Glomerular endothelial cell (primary cell): ENCODE measurements at places on chromosomes 7 and 10. TPM values are rescaled to one million over a fixed set of nuclear protein-coding genes. Genes with fewer than 3 reads are reported as not detected.

Gene HELLS
- 8.3 and 27.0 TPM in 2 replicates for total RNA-seq

Gene SFTPA1
- not detected in 2 replicates for total RNA-seq

Gene CYP3A7
- total RNA-seq: not detected in 2 replicates

Gene CCDC136
- 0.19 and 2.3 TPM in 2 replicates for total RNA-seq

Gene EN2
- total RNA-seq: not detected in 2 replicates

Gene PRKAR2B
- total RNA-seq: 24.2 and 28.7 TPM in 2 replicates

Gene DDC
- not detected in 2 replicates for total RNA-seq

Gene ARMH3
- total RNA-seq: 10.3 and 11.6 TPM in 2 replicates

Gene SPDYE11
- total RNA-seq: not detected in 2 replicates

Gene STOX1
- 0.10 TPM in 1 of 2 replicates, not detected in the other for total RNA-seq

Gene INA
- 3.4 and 4.3 TPM in 2 replicates for total RNA-seq

Gene PHKG1
- 0.10 and 0.35 TPM in 2 replicates for total RNA-seq

Gene IFIT1B
- not detected in 2 replicates for total RNA-seq

Gene MTERF1
- total RNA-seq: 3.9 and 7.2 TPM in 2 replicates

Gene TMUB1
- 40.1 and 50.9 TPM in 2 replicates for total RNA-seq

Gene UPK3B
- 1.1 TPM in 1 of 2 replicates, not detected in the other for total RNA-seq

Gene SFMBT2
- 3.1 and 4.8 TPM in 2 replicates for total RNA-seq

Gene MICALL2
- total RNA-seq: 37.4 and 64.9 TPM in 2 replicates

Gene FOXP2
- 0.68 and 3.5 TPM in 2 replicates for total RNA-seq

Gene ATOH7
- not detected in 2 replicates for total RNA-seq

Gene DRGX
- total RNA-seq: not detected in 2 replicates

Gene PPP1R3A
- total RNA-seq: not detected in 2 replicates

Gene FRMD4A
- 120 and 162 TPM in 2 replicates for total RNA-seq

Gene AOC1
- total RNA-seq: not detected in 2 replicates

Gene NPFFR1
- not detected in 2 replicates for total RNA-seq

Gene GALNT11
- 52.6 and 54.9 TPM in 2 replicates for total RNA-seq

Gene OR2A1
- not detected in 2 replicates for total RNA-seq

Gene MNX1
- 0.10 TPM in 1 of 2 replicates, not detected in the other for total RNA-seq

Gene EPHA1
- total RNA-seq: not detected in 2 replicates

Gene HEPACAM2
- total RNA-seq: not detected in 2 replicates

Gene GSTO2
- 0.97 and 2.0 TPM in 2 replicates for total RNA-seq

Gene SPDYE2B
- total RNA-seq: not detected in 2 replicates

Gene SFRP5
- total RNA-seq: not detected in 2 replicates
